ENCODE measurements at places on chromosomes 1 and 21.
A peak's percentile ranks its signal among the peaks of the same experiment; 100 is the strongest.

GRCh38 chr1:227391879-227392278, 73.6 kb upstream of the CDC42BPA start:
- DNase-seq: no peak

DNA sequence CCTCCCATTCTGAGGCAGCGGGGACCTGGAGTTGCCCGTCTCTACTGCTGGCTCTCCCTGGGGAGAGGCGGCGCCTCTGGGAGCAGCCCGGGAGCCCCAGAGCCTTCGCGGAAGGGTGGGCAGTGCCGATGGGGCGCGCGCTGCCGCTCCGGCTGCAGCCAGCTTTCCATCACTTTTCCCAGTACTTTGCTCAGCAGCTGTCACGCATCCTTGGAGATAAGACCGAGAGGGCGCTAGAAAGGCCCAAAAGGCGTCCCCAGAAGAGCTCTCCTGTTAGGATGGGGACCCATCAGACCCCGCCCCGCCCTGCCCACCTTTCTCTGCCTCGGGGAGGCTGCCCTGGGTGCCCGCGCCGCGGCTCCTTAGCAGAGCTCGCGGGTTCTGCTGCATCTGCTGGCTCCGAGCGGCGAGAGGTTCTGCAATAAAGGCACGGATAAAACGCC, 534 bp downstream of the KCNH1 start:
- peak; percentile 49 for DNase-seq

GRCh38 chr1:18881642-18882431, 20.5 kb downstream of the ALDH4A1 start:
- no peak for DNase-seq

DNA sequence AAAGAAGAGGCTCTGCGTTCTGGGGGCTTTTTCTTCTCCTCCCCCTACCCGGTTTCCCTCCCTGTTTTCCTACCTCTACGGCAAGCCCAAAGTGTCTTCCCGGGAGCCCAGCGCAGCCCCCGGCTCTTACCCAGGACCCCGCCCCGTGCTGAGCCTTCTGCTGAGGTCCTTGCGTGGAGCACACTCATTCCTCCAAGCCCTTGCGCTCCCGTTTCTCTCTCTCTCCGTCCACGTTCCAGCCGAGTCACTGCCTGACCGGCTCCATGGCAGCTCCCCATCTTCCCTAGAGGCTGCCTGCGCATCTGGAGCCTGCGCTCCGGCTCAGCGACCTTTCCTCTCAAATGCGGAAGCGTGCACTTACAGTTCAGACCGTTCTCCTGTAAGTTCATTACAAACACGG, 24.9 kb upstream of the PDXK start:
- no peak for DNase-seq

GRCh38 chr1:97041026-97041425, 319.4 kb downstream of the PTBP2 start:
- DNase-seq: no peak

DNA sequence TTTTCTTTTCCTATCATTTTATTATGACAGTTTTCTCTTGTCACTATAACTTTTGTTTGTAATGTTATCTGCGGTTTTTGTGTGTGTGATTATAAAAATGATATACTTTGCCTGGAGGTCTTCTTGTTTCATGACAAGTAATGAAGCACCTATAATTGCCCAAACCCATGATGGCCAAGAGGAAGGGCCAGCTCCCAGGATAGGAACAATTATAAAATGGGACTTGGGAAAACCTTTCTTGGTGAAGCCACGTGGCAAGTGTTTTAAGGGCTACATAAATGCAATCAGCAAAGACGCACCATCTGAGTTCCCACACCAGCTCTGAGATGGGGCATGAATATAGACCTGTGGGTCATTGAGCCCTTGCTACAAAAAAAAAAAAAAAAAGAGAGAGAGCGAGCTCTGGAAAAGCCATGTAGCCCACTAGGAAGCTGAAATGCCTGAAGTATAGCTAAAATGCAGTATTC, 462.6 kb upstream of the RUNX1 start:
- no peak for DNase-seq

DNA sequence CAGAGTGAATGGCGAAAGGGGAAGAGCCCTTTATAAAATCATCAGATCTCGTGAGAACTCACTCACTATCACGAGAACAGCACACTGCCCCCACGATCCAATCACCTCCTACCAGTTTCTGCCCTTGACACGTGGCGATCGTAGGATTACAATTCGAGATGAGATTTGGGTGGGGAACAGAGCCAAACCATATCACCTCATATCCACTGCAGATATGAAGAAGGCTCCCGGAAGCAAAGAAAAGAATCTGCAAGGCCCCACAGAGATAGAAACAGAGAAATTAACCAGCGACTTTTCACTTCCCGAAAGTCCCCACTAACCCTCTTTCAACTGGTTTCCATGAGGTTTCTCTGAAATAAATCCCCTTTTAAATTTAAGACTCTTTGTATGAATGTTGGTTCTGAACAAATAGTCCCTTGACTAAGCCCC, 86.2 kb upstream of the IRF2BP2 start:
- DNase-seq: no peak

GRCh38 chr1:153364156-153364555, 6.5 kb downstream of the S100A9 start:
- DNase-seq: no peak

DNA sequence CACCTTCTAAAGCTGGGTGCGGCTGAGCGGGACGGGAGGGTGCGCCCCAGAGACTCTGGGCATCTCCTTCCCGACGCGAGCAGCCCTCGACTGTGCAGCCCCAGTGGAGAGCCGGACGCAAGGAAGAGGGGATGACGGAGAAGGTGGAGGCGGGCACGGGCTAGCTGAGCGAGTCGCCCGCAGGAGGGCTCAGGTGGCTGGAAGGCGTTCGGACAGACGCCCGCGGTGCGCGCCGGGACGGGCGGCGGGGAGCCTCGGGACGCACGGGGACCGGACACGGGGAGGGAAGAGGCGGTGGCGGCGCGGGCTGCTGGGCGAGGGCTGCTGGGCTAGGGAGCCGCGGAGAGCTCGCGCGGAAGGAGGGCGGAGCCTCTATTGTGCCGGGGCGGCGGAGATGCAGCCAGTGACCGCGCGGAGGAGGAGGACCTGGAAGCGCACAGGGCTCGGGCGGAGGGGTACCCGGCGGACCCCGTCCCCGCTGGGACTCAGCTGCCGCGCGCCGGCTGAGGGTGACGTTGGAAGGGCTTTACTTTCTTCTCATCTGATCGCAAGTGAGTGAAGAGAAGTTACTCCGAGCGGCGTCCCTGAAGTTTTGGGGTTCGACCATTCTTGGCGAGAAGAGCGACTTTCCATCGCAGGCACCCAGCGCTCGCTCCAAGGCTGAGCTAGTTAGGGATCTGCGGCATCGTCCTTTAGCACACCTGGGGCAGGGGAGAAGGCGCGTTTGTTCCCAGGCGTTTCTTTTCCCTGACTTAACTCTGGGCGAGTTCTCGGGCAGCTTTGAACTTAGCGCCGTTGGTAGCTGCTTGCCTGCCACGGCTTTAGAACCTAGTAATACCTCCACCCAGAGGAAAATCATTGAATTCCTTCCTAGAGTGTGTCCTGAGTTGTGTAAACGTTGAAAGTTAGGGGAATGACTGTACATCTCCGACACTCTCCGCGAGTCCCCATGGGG, at the start of gene OLFML2B:
OLFML2B (minus strand) TSS at position 323 of the 955 bp plus-strand sequence. CDS start 439 bp downstream, outside the sequence.
- peak; percentile 33 for DNase-seq

GRCh38 chr1:203408486-203409481, 57.9 kb upstream of the FMOD start:
- DNase-seq: peak; percentile 54

DNA sequence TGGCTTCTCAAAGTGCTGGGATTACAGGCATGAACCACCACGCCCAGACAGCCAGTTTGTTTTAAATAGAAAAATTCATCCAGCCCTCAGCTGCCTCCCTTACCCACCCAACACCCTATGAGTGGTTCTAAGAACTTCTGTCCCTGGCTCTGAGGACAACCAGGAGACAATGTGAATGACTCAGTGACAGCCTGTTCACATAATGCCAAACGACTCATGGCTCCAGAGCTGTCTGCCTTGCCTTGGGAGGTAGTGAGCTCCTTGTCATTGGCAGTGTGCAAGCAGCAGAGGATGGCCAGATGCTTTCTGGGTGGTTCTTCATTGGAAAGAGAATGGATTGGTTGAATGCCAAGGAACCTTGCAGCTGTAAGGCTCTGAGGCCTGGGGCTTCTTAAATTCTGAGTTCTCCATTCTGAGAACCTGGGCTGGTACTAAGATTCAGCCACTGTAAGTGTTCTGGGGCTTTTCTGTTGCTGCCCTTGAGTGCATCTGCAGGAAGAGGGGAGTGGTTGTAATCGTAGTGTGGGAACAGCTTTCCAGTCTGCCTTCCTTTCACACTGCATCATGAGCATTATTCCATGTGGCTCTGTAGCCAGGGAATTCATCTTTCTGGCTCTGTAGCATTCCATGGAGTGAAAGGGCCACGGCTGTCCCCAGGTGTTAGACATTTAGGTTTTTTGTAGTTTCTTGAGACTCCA, 5.8 kb downstream of the SERINC2 start:
- no peak for DNase-seq

- no peak for DNase-seq
Observed at GRCh38 chr1:170590921-170591705, 59.1 kb downstream of the GORAB start.

DNA sequence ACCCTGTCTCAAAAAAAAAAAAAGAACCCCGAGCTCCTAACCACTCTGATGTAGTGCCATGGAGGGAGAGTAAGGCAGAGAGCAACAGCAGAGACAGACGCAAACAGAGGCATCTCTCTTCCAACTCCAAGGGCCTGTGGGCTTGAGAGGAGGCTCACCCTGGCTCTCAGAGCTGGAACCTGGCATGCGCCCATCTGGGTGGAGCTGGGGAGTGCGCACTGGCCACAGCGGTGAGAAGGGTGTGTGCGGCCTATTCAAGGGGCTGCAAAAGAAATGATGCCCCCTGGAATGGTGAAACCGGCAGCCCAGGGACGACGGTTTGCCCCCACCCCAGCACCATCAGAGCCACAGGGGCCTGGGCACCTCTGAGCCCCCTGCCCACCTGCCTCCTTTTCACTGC, 17.6 kb downstream of the COL8A2 start:
- DNase-seq: no peak

DNA sequence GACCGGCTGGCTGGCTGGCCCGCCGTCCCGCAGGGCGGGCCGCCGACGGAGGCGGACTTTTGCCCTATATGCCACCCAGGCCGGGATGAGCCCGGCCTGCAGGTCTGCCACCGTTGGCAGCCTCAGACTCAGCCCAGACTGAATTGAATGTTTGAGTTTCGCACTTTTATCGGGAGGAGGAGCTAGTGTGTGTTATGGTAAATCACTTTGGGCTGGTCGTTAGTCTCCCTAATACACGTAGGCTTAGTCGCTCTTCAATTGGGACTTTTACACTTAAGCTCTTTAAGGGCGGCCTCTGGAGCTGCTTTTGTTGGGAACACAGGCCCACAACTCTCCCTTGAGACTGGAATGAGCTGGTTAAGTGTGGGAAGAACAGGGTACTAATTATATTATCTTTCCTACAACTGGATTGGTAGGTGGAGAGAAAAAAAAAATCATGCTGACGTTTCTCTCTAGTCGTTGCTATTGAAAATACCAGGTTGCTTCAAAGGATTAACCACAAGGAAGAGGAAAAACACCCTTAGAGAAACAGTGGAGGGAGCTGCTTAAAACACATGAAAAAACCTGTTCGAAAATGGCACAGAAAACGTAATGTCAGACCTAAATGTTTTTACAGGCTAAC, 1.4 kb upstream of the IRF2BP2 start:
- DNase-seq: no peak

DNA sequence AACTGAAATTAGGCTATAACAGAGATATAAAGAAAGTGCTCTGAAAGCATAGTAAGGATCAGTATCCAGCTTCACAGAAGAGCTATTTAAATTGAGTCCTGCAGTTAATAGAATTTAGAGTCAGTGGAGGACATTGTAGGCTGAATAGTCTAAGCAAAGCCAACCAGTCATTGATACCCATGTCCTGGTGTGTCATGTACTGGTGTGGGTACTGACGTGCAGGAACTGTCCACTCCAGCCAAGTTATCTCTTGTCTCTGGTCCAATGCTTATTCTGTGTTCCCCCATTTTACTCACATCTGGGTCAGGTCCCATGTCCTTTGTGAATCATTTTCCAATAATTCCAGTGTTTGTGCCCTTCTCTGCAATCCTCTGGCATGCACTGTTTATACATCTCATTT, 90.0 kb downstream of the MACF1 start:
- DNase-seq: no peak

DNA sequence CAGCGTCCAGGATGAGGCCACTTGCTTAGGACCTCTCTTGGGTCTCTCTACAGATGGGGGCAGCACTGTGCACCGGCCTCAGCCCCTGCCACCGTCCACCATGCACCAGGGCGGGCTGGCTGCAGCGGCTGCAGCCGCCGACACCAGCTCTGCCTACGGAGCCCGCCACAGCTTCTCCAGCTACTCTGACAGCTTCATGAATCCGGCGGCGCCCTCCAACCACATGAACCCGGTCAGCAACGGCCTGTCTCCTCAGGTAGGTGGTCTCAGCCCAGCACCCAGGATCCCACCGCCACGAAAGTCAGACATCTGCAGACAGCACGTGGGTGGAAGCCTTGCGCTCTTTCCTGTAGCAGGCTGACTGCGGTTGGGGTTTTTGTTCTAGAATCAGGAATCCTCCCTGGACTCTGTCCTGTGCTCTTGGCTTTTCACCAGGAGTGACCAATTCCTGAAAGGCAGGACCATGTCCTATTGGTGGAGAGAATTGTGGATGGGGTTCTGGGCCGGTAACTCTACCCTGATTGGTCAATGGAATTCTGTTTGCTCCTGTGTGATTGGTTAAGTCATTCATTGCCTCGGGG, 72.5 kb downstream of the PAX7 start:
- DNase-seq: no peak

DNA sequence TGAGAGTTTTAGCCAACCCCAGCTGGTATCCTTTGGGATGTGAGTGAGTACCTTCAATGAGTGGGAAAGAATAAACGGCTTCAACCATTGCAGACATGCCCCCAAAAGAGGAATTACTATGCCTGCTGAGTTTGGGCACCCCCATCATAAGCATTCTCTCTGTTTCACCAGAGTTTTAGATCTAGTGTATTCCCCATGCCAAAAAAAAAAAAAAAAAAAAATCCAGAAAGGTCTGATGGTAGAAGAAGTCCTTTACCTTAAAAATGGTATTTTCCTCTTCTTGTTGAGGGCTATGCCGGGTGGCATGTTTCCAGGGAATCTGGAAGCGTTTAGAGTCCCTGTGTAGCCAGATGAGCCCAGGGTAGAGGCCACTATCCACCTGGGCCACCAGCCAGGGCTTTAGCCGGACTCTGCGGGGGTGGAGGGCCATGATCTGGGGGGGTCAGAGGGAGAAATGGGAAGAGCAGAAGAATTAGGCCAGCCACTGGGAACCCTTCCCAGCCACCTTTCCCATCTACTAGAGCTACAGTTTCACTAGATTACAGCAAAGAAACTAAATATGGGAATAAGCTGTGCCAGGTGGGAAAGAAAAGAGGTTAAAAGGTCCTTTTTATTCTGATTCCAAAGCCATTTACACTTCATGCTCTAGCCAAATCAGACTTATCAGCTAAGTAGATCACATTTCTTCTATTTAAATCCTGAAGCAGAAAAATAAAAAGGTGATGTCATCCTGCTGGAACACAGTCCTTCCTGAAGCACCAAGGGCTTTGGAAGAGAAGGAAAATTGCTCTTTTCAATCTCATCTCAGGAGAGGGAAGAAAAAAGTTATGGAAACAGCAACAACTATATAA, 4.7 kb downstream of the IRF6 start:
- DNase-seq: no peak
